Midbrain (tissue), 1 donor: ENCODE measurements at places on chromosomes 7 and 10.

DNA sequence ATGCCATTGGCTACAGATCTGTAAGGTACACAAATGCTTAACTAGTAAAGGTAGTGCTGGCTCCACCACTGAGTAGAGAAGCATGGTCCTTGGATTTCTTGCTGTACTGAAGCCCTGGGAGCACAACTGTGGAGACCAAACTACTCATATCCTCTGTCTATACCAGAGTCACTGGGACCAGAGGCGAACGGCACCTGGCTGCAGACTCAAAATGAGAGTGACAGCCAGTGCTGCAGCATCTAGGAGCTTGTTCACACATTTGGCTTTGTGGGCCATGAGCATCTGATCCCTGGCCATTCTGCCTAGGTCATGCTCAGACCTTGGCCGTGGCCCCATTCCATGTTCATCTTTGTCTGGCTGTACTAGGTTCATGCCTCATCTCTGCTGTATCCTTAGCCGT is 31.9 kb downstream of the LRRC18 start:
- no peak for DNase-seq

GRCh38 chr7:20917603-20918002 is 130.9 kb upstream of the SP8 start:
- DNase-seq, result no peak

GRCh38 chr10:124693801-124694416 is 50.3 kb downstream of the FAM53B start:
- DNase-seq, result no peak

- DNase-seq, result no peak
Observed at GRCh38 chr10:18479502-18479901, 171.9 kb downstream of the NSUN6 start.
